ENCODE measurements at places on chromosomes 6 and 20. TPM values are rescaled to one million over a fixed set of nuclear protein-coding genes. Genes with fewer than 3 reads are reported as not detected.

The PRELID3B gene
- 57.2 TPM for total RNA-seq

The SLX4IP gene
- total RNA-seq = 7.1 TPM

The TREML2 gene
- total RNA-seq = 0.11 TPM

The ANKS1A gene
- total RNA-seq = 21.9 TPM

The PDE10A gene
- 26.6 TPM for total RNA-seq

The FABP7 gene
- total RNA-seq = 0.63 TPM

The MMP24 gene
- 1.5 TPM for total RNA-seq

The TOMM6 gene
- 34.4 TPM for total RNA-seq

The SLPI gene
- total RNA-seq = 6.8 TPM

The PNLDC1 gene
- not detected for total RNA-seq

The APCDD1L gene
- total RNA-seq = 3.9 TPM

The KIF16B gene
- total RNA-seq = 23.6 TPM

The ATF6B gene
- total RNA-seq = 28.8 TPM

The SPDEF gene
- total RNA-seq = 0.16 TPM

The OTOR gene
- 0.16 TPM for total RNA-seq

The AARS2 gene
- total RNA-seq = 13.6 TPM

The C6orf141 gene
- total RNA-seq = 3.1 TPM

The PDYN gene
- not detected for total RNA-seq

The C20orf144 gene
- not detected for total RNA-seq

The GPSM3 gene
- 2.2 TPM for total RNA-seq

The ACTL10 gene
- 0.95 TPM for total RNA-seq

The TTK gene
- 21.9 TPM for total RNA-seq

The PAK5 gene
- total RNA-seq = 0.48 TPM

The GNMT gene
- 0.42 TPM for total RNA-seq

The MLN gene
- total RNA-seq = not detected

The CEP250 gene
- total RNA-seq = 18.3 TPM

The BMP7 gene
- 12.1 TPM for total RNA-seq

The SLCO4A1 gene
- total RNA-seq = 1.4 TPM

The NRN1 gene
- total RNA-seq = 4.5 TPM

The SPEF1 gene
- not detected for total RNA-seq

The ADGB gene
- 0.05 TPM for total RNA-seq

The KCTD20 gene
- total RNA-seq = 93.5 TPM

The B3GAT2 gene
- total RNA-seq = 1.5 TPM

The SLC35D3 gene
- total RNA-seq = 0.16 TPM

The RSPO3 gene
- total RNA-seq = 4.9 TPM

The DZANK1 gene
- 3.1 TPM for total RNA-seq

Data from urinary bladder (tissue), 4 donors.